ENCODE measurements at places on chromosomes 7 and 10. TPM values are rescaled to one million over a fixed set of nuclear protein-coding genes. Genes with fewer than 3 reads are reported as not detected.

Gene FZD1
- 2.5 TPM for total RNA-seq

Gene CCDC172
- not detected for total RNA-seq

Gene C10orf62
- 0.12 TPM for total RNA-seq

Gene RARRES2
- total RNA-seq, result not detected

Gene OR6B1
- total RNA-seq, result not detected
